ENCODE measurements at places on chromosomes 12 and 14.

DNA sequence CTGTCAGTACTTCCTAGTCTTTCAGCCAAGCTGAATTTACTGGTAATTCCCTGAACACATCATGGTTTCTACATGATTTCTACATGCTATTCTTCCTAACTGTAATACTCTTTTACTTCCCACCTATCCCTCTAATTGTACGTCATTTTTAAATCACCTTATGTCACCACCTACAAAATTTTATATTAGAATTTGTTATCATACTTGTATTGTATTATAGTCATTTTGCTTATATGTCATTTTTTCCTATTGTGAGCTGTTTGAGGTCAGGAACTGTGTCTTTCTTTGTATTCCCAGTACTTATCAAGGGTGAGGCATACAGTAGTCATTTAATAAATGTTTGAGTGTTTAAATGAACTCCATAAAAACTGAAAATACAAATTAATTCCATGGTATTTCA lies 86.6 kb downstream of the USP15 start:
- no peak for DNase-seq

GRCh38 chr12:52090291-52090690 lies 10.8 kb downstream of the SMIM41 start:
- no peak for DNase-seq

- no peak for DNase-seq
These were observed 83.3 kb downstream of the SCARB1 start for GRCh38 chr12:124780336-124780735.

DNA sequence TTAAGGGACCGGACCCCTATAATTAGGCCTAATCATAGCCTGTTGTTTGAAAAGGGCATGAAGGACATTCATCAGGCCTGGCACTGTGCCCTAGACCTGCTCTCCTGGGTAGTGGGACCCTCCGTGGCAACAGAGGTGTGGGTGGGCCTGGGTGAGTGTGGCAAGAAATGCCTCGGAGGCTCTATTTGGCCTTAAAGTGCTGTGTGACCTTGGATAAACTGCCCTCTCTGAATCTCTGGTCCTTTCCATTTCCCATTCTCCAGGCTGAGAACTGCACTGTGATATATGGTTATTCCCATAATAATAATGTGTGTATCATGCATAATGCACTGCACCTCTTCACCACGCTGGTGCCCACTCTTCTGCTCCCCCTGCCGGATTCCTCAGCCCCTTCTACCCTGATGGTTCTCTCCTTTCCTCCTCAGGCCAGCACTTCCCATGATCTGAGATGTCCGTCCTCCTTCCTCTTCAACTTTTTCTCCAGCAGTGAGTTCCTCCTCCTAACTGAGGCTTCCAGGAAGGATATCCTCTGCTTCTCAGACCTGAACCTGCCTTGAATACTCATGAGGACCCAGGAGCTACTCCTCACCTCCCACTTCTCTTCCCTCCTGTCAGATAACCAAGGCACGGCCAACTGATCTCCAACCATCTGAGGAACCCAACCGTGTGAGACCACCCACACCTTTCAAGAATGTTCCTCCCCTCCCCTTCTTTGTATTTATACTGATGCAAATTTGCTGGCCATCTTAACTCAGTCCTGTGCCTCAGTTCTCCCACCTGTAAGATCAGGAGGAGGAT lies 111.0 kb upstream of the PZP start:
- no peak for DNase-seq

GRCh38 chr12:43578782-43579181 lies 26.8 kb upstream of the ADAMTS20 start:
- no peak for DNase-seq

- peak; percentile 95 for DNase-seq
These were observed 26.3 kb upstream of the BCDIN3D start for GRCh38 chr12:49868952-49869815.

GRCh38 chr12:45208604-45209487 lies 7.0 kb upstream of the ANO6 start:
- no peak for DNase-seq

DNA sequence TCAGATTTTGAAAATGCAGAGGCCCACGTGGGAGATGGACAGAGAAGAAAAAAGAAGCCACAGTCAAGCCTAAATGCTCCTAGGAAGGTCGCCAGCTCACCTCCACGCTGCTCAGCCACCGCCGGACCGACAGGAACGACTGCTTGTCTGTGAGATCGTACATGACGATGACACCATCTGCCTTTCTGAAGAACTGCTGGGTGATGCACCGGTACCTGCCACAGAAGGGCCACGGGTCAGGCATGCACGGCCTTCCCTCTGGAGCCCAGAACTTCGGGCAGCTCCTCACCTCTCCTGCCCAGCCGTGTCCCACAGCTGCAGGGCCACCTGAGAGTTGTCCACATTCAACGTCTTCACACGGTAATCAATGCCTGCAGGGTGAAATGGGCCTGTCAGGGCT lies 125.6 kb downstream of the CRACR2A start:
- no peak for DNase-seq

GRCh38 chr12:124742111-124742510 lies 121.6 kb downstream of the SCARB1 start:
- DNase-seq, result no peak

DNA sequence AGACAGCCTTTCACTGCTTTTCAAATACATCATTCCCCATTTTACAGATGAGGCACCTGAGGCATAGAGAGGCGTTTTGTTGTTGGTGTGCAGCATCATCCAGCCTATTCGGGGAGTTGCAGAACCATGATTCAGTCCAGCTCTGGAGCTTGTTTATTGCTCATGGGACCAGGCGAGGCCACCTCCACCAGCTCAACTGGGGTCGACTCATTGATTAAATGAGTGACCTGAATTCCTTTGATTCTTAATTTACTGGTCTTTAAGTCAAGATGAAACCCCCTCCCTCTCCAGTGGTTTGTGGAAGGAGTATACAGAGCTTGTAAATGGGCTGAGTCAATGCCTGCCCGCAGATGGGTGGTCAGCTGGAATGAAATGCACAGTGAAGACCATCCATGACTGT lies 161.9 kb downstream of the CHST11 start:
- DNase-seq, result no peak

GRCh38 chr14:94717808-94718207 lies 52.1 kb downstream of the GSC start:
- no peak for DNase-seq

GRCh38 chr14:59305231-59305630 lies 116.8 kb downstream of the DAAM1 start:
- DNase-seq, result no peak

GRCh38 chr12:78439666-78440065 lies 424.9 kb upstream of the SYT1 start:
- DNase-seq, result no peak

GRCh38 chr14:25067600-25067999 lies 17.7 kb upstream of the STXBP6 start:
- DNase-seq, result no peak

Data from Right ventricle myocardium superior (tissue), 1 donor.